ENCODE measurements at places on chromosomes 6 and 20.

- DNase-seq, result peak; percentile 17
These were observed 242.2 kb downstream of the HIVEP2 start for GRCh38 chr6:142702501-142703460.

DNA sequence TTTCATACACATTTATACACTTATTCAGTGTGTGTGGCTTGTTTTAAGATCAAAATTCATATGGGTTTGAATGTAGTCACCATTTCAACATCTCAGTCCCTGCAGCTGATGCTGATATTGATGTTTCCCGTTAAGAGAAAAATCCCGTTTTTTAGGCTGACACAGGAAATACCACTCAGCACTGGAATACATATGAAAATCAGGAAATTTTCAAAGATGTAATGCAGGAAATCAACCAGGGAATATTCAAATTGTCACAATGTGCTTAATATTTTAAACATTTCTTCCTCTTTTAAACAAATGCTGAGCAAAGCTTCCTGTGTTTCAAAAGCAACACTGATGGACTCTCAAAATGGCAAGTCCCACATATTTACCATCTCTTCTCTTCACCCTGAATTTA lies 94.5 kb upstream of the MARCKS start:
- DNase-seq, result no peak

GRCh38 chr6:33610779-33611732 lies 10.1 kb upstream of the ITPR3 start:
- no peak for DNase-seq

DNA sequence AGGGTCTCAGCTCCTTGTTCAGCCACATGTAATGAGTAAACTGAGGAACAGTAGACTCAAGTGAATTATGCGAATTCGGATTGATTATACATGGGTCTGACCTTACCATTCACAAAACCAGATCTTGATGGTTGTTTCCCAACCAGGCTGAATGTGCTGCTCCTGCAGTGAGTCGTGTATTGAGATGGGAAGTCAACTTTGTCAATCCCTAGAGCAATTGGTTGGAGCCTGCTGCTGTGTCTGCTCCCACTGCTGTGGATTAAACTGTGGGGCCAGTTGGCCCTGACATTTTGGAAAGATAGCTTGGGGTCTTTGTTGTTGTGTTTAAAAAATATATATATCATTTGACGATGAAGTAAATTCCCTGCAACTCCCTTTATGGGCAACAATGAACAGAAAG lies 23.9 kb downstream of the FAM50B start:
- DNase-seq, result no peak

DNA sequence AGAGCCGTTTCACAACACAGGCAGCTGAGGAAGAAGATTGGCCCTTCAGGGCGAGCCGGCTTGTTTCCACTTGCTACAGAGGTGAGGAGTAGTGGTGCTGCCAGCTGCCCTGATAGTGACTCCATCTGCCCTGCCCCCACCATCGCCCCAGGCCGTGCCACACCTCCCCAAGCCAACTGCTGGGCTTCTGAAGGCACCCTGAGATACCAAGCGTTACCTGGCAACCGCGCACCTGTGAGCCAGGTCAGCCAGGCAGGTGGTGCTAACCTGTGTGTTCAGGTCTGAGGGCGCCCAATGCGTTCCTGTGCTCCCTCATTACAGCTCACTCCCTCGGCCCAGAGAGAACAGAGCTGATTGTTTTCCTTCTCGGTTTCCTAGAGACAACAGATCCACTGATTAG lies 299.1 kb upstream of the ID4 start:
- DNase-seq, result no peak

DNA sequence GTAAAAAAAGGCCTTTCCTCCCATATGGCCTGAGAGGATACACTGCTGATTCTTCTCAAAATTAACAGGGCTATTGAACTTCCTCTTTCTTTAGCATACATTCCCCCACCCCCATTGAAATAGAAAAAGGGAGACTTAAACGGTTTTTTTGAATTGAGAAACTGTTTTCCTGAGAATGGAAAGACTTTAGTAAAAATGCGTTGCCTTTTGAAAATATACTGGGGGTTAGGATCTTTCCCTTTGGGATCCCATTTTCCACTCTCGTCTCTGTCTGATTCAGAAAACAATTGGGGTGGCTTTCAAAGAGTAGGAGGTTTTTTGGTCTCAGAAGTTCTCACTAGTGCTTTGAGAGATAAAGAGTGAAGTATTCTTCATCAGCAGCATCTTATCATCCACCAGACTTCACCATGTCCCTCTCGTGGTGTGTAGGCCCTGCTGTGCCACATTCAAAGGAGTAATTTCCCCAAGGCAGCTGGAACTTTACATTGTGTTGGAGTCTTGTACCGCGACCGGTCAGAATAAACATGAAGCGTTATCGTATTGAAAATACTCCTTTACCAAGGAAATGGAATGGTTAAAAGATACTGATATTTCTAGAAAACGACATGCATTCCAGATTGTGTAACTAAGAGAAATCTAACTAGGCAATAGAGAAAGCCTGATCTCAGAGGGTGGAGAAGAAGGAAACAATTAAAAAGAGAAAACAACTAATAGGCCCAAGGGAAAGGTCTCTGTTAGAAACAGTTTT lies 10.6 kb downstream of the MYB start:
- no peak for DNase-seq

GRCh38 chr20:41150664-41151063 lies 13.3 kb downstream of the PLCG1 start:
- peak; percentile 61 for DNase-seq

DNA sequence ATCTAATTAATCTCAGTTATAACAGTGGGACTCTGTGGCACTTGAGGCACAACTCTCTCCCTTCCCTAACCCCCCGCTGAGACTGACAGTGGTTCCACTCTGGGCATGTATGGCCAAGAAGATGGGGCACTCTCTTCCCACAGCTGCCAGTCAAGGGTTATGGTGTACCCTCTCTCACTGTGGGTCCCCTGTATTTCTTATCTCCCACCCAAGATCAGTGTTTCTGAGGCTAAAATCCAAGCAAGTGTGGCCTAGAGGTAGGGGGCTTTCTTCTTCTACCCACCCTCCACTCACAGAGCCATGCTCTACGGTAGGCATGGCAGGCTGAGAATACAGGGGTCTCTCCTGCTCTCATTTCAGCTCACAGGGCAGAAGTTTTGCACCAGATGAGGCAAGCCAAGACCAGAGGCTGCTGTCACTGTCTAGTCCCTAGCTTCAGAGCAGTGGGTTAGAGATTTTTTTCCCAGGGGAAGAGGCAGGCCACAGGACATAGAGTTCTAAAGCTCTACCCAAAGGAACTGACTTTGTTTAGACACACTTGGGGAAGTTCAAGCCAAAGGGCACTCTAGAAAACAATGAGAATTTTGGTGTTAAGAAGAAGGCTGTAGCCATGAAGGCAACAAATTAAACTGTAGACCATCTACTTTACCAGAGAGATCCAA lies 31.7 kb upstream of the HINT3 start:
- DNase-seq, result no peak

GRCh38 chr6:46963626-46964025 lies 41.9 kb upstream of the ADGRF5 start:
- no peak for DNase-seq
